ENCODE measurements at places on chromosomes 11 and 22. TPM values are rescaled to one million over a fixed set of nuclear protein-coding genes. Genes with fewer than 3 reads are reported as not detected.

- H3K27me3 ChIP-seq: no peaks in the 10 kb centered on the region
- H3K27ac ChIP-seq: no peak overlapping the region
- DNase-seq: no peak
- H3K36me3 ChIP-seq: no peaks in the 10 kb centered on the region
- H3K4me1 ChIP-seq: peaks cover 24% of the 10 kb centered on the region
Observed at GRCh38 chr11:17206463-17206862, 1.3 kb downstream of the PIK3C2A start.

GRCh38 chr11:123218451-123218850, 23.4 kb upstream of the CLMP start:
- no peaks in the 10 kb centered on the region for H3K4me1 ChIP-seq
- H3K36me3 ChIP-seq: no peaks in the 10 kb centered on the region
- H3K4me3 ChIP-seq: no peak overlapping the region
- H3K27me3 ChIP-seq: no peaks in the 10 kb centered on the region
- DNase-seq: no peak

DNA sequence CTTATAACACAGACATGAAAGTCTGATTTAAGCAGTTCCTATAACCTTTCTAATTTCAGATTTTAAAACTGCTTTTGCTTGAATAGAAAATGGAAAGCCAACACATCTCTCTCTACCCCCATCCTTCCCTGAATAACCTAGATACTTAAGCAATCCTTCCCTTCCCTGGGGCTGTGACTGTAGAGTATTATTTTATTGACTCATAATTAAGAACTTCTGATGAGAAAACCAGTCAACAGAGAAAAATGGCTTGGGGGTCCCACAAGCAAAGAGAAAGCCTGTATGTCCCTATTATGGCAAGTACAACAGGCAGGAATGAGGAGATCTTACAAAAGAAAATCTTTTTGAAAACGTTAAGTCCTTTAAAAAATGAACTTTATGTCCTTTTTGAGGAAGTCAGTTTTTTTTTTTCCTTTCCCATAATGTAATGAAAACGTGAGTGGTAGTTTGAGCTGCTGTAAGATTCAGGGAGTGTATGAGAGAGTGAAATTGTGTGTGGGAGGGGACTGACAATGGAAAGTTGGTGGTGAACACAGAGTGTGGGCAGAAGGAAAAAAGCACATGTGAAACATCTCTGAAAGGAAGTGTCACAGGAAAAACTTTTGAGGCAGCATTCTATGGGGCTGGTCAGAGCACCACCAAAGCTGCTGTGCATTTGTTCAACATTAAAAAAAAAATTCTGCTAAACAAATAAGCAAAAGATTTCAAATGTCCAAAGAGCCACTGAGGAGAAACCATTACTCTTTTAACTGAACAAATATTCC, 154.6 kb downstream of the MAML2 start:
- peaks cover 17% of the 10 kb centered on the region for H3K4me1 ChIP-seq
- H3K27me3 ChIP-seq: no peaks in the 10 kb centered on the region
- DNase-seq: no peak
- no peaks in the 10 kb centered on the region for H3K36me3 ChIP-seq
- no peak overlapping the region for H3K4me3 ChIP-seq
- H3K27ac ChIP-seq: peak overlapping the region; percentile 25

DNA sequence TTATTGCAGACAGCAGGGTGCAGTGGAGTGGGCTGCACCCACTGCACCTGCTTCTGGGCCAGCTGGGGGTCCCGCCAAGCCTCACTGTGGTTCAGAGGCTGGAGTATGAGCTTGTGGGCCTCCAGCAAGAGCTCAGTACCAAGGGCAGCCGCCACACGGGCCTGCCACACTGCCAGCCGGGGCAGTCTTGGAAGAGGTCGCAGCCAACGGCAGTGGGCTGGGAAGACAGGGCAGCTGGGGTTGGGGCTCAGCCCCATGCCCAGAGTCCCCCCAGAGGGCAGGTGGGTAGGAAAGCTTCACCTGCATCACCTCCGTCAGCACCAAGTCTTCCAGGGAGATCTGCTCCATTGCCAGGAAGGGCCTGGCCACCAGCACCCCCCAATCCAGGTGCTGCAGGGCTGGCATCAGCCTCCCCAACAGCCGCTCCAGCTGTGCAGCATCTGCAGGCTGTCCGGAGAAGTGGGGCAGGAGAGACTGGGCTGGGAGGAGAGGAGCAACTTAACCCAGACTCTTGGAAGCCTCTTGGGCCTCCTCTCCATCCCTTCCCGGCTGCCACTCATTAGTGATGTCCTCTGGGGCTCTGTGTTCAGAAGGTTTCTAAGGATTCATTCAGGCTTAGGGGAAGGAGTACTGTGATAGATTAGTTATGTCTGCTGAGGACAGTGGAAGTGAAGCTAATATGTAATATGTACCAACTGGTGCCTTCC, 1.1 kb upstream of the GSTT4 start:
- no peak for DNase-seq
- no peaks in the 10 kb centered on the region for H3K36me3 ChIP-seq
- H3K4me3 ChIP-seq: no peak overlapping the region
- H3K27ac ChIP-seq: peak overlapping the region; percentile 35

- no peak overlapping the region for H3K27ac ChIP-seq
- H3K36me3 ChIP-seq: no peaks in the 10 kb centered on the region
- H3K4me1 ChIP-seq: no peaks in the 10 kb centered on the region
- DNase-seq: no peak
- no peaks in the 10 kb centered on the region for H3K27me3 ChIP-seq
Observed at GRCh38 chr11:17257196-17257595, 19.3 kb upstream of the NUCB2 start.

GRCh38 chr11:34223021-34223813, 117.8 kb downstream of the NAT10 start:
- no peaks in the 10 kb centered on the region for H3K36me3 ChIP-seq
- H3K4me3 ChIP-seq: no peak overlapping the region
- H3K27me3 ChIP-seq: no peaks in the 10 kb centered on the region
- no peaks in the 10 kb centered on the region for H3K4me1 ChIP-seq
- no peak overlapping the region for H3K27ac ChIP-seq
- peak; percentile 16 for DNase-seq

DNA sequence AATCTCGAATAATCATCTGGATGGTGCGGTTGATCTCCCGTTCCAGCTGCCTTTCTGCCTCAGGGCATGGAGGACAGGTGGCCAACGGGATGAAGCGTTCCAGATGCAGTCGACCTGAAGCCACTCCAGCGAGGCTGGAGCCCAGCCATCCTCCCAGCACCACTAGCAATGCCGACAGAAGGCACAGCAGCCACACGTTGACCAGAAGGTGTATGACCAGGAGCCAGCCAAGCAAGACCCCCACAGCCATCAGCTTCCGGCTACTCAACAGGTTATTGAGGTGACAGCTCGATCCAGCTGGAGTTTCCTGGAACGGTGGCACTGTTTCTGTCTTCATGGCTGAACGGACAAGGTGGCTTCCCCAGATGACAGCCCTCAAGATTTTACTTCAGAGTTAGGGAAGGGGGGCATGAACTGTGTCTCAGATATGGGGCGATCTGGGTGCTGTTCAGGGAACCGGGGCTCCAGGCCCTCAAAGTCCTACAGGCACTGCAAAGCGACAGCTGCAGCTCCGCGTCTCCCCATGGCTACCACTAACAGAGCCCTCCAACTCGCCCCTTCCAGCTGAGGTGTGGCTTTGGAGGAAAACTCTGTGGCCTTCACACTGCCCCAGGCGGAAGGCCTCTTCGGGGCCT, 559 bp downstream of the SNX19 start:
- H3K36me3 ChIP-seq: peaks cover 7% of the 10 kb centered on the region
- DNase-seq: peak; percentile 2
- H3K27me3 ChIP-seq: no peaks in the 10 kb centered on the region
- H3K27ac ChIP-seq: peak overlapping the region; percentile 77

DNA sequence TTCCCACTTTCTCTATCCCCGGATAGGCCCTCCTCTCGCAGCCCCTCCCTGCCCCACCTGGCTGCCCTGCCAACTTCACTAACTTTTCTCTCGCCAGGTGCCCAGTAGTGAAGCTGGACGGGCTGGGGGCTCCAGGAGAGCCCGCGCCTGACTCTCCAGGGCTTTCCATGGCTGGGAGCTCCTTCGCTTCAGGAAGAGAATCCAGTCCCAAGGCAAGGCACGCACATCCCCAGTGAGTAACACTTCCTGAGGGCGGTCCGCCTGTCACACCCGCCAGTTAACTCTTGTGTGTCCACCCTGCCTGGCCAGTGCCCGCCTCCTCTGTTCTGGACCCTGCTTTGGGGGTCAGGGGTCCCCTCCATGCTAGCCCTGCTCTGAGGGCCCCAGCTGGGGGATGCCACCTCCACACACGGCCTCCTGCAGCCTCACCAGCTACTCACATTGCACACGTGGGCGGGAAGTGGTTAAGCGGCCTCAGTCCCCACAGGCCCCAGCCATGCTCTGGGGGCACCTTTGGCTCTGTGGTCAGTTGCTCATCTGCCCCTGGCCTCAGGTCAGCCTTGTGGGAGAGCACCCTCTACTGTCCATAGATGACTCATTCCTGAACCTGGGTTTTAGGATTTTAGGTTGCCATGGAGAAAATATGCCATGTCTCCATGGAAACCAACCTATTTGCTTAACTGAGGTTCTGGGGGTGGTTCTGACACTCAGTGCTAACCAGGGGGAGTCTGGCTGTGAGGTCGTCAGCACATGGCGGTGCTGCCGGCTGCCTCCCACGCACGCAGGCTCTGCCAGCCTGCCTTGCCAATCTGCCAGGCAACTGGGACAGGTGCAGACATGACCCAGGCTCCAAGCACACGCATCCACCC, at the start of gene RIN1:
Gene RIN1 (minus strand): TSS at position 201 of the 869 bp plus-strand sequence. CDS start 32 bp downstream, at position 169.
- H3K27ac ChIP-seq: peak within 1 kb of the TSS; percentile 47
- H3K4me3 ChIP-seq: no peak within 1 kb of the TSS
- H3K36me3 ChIP-seq: peaks cover 25% of the 10 kb centered on the region
- DNase-seq: peak; percentile 23

- no peaks in the 10 kb centered on the region for H3K36me3 ChIP-seq
- H3K27ac ChIP-seq: no peak overlapping the region
- no peak overlapping the region for H3K4me3 ChIP-seq
- no peak for DNase-seq
- no peaks in the 10 kb centered on the region for H3K27me3 ChIP-seq
Observed at GRCh38 chr11:75582506-75582894, 20.4 kb downstream of the SERPINH1 start.

- peak overlapping the region; percentile 46 for H3K27ac ChIP-seq
- no peak for DNase-seq
- peaks cover 52% of the 10 kb centered on the region for H3K4me1 ChIP-seq
- no peaks in the 10 kb centered on the region for H3K27me3 ChIP-seq
- H3K4me3 ChIP-seq: no peak overlapping the region
Observed at GRCh38 chr22:46042786-46043185, 65.8 kb upstream of the WNT7B start.

DNA sequence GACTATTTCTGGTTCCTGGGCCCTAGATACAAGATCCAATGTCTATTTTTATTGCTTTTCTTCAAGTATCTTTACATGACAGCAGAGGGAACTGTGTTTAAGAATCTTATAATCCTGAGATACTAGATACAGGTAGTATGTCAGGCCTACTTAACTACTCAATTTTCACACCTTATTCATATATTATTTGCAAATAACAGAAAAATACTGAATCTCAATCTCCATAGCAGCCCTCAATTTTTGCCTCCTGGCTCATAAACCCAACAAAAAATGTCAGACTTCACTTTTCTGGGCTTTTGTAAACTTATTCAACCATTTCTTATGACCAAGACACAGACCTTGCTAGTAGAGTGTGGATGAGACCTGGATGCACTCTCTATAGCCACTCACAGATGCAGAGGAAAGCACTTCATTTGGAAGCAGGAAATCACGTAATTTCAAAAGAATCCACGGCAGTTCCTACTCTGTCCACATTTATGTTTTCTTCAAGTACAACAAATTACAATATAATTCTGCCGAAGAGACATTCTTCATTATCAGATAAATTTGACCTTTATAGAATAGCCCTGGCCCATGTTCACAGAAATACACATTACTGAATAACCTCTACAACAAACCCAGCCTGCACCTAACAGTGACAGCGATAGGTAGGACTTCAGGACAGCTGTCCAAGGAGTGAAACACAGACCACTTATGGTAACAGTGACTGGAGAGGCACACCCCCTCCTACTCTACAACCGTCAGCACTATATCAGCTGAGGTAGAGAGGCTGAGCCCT, 62.0 kb upstream of the YPEL1 start:
- H3K27ac ChIP-seq: peak overlapping the region; percentile 88
- DNase-seq: peak; percentile 54
- no peaks in the 10 kb centered on the region for H3K27me3 ChIP-seq
- H3K4me1 ChIP-seq: peaks cover 20% of the 10 kb centered on the region
- H3K36me3 ChIP-seq: no peaks in the 10 kb centered on the region

GRCh38 chr11:69013009-69013951, at the start of gene MRGPRF:
Gene MRGPRF (minus strand): TSS chr11:69013246. CDS start chr11:69009901, 3,345 bp downstream.
- H3K36me3 ChIP-seq: no peaks in the 10 kb centered on the region
- no peak within 1 kb of the TSS for H3K4me3 ChIP-seq
- H3K27me3 ChIP-seq: peaks cover 4% of the 10 kb centered on the region
- peak; percentile 39 for DNase-seq
- no peaks in the 10 kb centered on the region for H3K4me1 ChIP-seq

GRCh38 chr11:115760461-115761320, 256.5 kb upstream of the CADM1 start:
- peak; percentile 31 for DNase-seq
- no peaks in the 10 kb centered on the region for H3K36me3 ChIP-seq
- H3K27me3 ChIP-seq: no peaks in the 10 kb centered on the region
- H3K27ac ChIP-seq: no peak overlapping the region

Gene ADM
- total RNA-seq: 8.0 TPM

Gene CEND1
- total RNA-seq: 0.45 TPM

Gene PDE3B
- 2.0 TPM for total RNA-seq

Gene VPREB1
- total RNA-seq: not detected

Gene PRR5
- total RNA-seq: 29.8 TPM

Gene WNT11
- total RNA-seq: 10.4 TPM
